ENCODE measurements at places on chromosomes 5 and 9. TPM values are rescaled to one million over a fixed set of nuclear protein-coding genes. Genes with fewer than 3 reads are reported as not detected.

The ELOVL7 gene
- 0.31 TPM for total RNA-seq

The IL4 gene
- not detected for total RNA-seq

The BTNL8 gene
- not detected for total RNA-seq

The TLX3 gene
- total RNA-seq = not detected

The LCN12 gene
- total RNA-seq = 1.9 TPM

The GZMA gene
- 0.24 TPM for total RNA-seq

The PRUNE2 gene
- not detected for total RNA-seq

The STKLD1 gene
- total RNA-seq = 0.41 TPM

The F12 gene
- 5.4 TPM for total RNA-seq

The SPIN1 gene
- 20.2 TPM for total RNA-seq

The PTGES gene
- total RNA-seq = 0.31 TPM

The PITX1 gene
- 0.25 TPM for total RNA-seq

The SLC44A1 gene
- total RNA-seq = 17.6 TPM

The C9 gene
- not detected for total RNA-seq

The CRHBP gene
- total RNA-seq = 0.38 TPM

The FOXD4L5 gene
- total RNA-seq = 0.10 TPM

The FBP1 gene
- 1.9 TPM for total RNA-seq

The TENT4A gene
- total RNA-seq = 30.0 TPM

The PNPLA7 gene
- total RNA-seq = 2.8 TPM

The ARRDC1 gene
- 21.4 TPM for total RNA-seq

The CDC20B gene
- not detected for total RNA-seq

The TAF11L3 gene
- total RNA-seq = not detected

The PCDHA6 gene
- not detected for total RNA-seq

The TMC1 gene
- total RNA-seq = not detected

The OR13C4 gene
- total RNA-seq = not detected

The RETREG1 gene
- total RNA-seq = 19.3 TPM

The TMEM215 gene
- not detected for total RNA-seq

The TRIP13 gene
- 29.9 TPM for total RNA-seq

The DNM1 gene
- total RNA-seq = 0.07 TPM

The IL17B gene
- not detected for total RNA-seq

The TRIM52 gene
- total RNA-seq = 10.9 TPM

The GFI1B gene
- total RNA-seq = not detected

The STARD4 gene
- total RNA-seq = 47.1 TPM

The MAP1B gene
- total RNA-seq = 0.32 TPM

The PDE4D gene
- total RNA-seq = 40.5 TPM

The MED22 gene
- total RNA-seq = 18.4 TPM

The CYFIP2 gene
- total RNA-seq = 490 TPM

The SLC6A19 gene
- not detected for total RNA-seq

The EQTN gene
- total RNA-seq = not detected

The TPM2 gene
- total RNA-seq = 4.9 TPM

The CDKN2B-AS1 gene
- total RNA-seq = not detected
